ENCODE measurements at places on chromosomes 7 and 10.

- DNase-seq = no peak
Measured at GRCh38 chr7:137873524-137873923, 26.8 kb upstream of the DGKI start.

- no peak for DNase-seq
Measured at GRCh38 chr10:133314911-133315310, 6.2 kb downstream of the ZNF511 start.

- DNase-seq = no peak
Measured at GRCh38 chr7:947391-948210, 6.9 kb downstream of the ADAP1 start.

GRCh38 chr7:149883452-149883861 lies 9.7 kb downstream of the ATP6V0E2 start:
- DNase-seq = peak; percentile 52

- DNase-seq = no peak
Measured at GRCh38 chr10:117762819-117763172, 220.2 kb downstream of the EMX2 start.

- DNase-seq = no peak
Measured at GRCh38 chr7:29230871-29231345, 36.3 kb downstream of the CHN2 start.

DNA sequence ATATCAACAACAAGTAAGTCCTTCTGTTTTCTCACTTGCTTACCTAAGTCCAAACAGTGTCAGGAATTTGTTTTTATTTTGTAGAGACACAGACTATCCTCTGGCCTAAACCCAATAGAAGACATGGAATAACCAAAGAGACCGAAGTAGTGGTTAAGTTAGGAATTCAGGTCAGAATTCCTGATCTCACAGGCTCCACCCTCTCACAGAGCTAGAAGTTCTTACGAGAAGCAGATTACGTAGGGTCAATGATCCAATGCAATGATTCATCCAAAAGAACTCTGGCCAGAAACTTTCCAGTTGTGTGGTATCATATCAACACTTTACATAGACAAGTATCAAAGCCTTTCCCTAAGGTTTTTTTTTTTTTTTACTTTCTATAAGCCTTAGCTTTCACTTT lies 73.8 kb downstream of the IQUB start:
- no peak for DNase-seq

DNA sequence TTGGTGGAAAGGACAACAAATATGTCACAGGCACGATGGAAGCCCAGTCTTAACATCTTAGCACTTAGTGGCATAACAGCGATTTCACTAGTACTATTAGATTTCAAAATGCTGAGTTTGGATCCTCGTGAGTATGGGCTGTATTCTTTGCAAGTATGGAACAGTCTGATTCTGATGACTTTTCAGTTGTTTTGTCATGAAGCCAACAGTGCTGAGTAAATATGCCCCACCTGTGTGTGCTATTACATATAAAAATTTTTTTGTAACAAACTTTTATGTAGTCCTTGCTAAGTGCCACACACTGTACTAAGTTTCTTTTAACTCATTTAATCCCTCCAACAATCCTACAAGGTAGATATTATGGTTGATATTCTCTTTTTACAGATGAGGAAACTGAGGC lies 30.8 kb downstream of the MTURN start:
- DNase-seq = no peak

DNA sequence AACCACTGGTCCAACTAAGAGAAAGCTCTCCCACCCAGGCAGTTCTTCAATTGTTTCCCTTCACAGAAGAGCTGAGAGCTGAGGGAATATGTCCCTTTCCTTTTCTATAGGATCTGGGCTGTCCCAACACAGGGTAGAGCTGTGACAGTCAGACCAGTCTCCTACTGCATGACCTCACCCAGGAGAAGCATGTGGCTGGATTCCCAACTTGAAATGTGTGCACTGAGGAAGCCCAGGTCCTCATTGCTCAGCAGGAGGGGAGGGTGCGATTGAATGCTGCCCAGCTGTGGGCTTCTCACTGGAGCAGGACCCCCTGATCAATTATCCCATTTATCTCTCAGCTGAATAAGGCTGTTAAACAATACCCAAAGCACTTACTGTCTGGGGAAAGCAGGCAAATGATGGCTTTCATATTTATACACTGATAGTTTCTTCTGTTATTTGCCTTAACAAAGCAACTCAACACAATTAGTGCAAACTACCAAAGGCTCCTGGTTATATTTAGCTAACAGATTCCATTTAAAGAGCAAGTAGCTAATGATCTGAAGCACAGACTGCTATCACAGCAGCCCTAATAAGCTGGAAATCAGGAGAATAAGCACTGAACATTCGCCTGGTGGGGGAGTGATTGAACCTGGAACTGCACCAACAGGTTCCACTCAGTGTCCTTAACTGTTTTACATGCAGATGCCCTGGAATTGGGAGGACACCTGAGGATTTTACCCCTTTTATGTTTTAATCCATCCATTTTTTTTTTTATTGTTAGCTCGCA lies 508.8 kb downstream of the CCSER2 start:
- no peak for DNase-seq

DNA sequence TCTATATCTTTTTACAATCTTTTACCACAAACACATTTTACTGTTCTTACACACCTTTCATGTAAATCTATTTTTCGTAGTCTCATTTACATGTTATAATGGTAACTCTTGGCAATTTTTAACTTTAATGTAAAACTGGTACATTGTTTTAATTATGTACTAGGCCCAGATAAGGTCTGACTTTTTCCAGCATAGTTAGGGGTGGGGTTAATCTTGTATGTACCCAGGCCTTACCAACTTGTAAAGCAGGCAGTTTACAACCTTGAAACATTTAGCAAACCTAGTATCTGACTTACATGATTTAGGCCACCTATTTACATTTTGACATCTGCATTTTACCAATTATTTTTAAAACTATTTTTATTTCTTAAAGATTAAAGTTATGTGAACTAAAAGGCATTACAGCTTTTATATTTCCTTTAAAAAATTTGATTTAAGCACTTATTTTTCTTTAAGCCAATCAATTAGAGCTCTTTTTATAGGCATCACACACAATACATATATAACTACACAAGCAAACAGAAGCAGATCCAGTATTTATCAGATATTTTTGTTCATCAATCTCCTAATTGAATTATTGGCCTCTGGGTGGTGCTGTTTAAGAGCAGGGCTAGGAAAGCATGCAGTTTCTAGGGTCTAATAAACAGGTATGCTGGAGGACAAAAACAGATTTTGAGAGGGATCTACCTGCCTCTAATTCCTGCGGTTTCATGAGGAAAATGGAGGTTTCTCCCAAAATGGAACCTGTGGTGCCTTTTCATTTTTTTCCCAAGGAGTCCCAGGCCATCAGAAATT lies 19.7 kb upstream of the CROT start:
- no peak for DNase-seq

DNA sequence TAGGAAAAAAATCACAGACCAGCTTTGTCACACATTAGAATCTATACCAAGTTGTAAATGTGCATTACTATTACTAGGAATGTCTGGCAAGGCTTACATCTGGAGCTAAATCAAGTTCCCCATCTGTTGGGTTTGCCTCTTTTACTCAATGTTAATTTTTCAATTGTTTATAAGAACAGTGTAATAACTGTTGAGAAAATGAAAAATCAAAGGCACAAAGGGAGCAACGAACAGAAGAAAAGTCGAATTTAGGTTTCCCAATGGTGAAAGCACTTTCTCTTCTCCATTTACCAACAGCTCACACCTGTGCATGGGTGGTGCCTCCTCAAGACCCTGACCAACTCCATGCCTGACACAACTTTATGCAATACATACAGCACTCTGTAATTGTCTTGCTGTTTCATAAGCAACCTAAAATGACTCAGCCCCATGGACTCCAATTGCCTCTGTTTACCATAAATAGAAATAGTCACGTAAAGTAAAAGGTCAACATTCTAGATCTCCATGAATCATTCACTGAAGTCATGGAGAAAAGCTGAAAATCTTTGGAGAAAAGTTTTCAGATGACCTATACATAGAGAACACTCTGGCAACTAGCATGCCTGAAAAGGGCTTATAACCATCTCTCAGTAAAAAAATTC lies 95.5 kb upstream of the KCNIP2 start:
- no peak for DNase-seq

DNA sequence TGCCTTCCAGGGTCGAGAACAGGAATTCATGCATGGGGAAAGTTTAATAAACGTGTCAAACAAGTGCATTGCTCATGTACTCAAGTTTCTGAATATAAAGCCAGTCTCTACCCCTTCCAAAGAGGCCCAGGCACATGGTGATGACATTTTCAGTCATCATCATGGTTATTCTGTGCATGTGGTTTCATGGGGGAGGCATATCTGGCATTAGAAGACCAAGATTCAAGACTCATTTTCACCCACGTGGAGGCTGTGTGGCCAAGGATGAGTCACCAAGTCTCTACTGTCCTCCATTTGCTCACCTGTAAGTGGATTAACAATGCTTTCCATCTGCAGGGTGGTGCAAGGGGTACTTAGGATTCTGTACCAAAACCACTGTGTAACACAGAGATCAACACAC lies 34.0 kb upstream of the CNPY1 start:
- DNase-seq = no peak

DNA sequence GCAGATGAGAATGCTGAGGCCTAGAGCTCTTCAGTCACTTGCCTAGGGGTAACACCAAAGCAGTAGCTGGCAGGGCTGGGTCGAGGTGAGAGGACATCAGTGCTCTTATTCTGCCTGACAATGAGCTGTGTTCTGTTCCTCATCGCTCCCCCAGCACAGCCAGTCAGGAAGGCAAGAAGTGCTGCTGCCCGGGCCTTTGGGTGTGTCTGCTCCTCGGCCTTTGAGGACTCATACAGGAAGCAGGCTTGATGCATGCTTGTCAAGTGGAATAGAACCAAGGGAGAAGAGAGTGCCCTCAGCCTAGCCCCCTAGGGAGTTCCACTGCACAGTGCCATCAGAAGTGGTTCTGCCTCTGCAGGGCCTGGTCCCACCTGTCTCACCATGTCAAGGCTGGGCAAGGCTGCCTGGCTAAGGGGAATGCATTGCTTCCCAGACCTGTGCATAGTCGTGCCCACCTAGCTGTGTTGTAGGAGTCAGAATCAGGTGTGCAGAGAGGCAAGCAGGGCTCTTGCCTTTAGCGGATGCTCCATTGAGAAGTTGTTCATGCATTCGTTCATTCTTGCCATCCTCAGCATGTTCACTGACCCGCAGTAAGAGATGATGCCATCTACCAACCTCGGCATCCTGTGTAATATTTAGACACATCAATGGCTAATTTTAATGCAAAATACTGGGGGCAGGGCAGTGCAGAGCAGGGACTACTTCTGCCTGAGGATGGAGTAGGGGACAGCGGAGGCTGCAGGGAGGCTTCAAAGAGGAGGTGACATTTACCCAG lies 156.6 kb downstream of the RPS24 start:
- no peak for DNase-seq

- DNase-seq = no peak
Measured at GRCh38 chr10:103828587-103829197, 26.7 kb downstream of the SH3PXD2A start.

DNA sequence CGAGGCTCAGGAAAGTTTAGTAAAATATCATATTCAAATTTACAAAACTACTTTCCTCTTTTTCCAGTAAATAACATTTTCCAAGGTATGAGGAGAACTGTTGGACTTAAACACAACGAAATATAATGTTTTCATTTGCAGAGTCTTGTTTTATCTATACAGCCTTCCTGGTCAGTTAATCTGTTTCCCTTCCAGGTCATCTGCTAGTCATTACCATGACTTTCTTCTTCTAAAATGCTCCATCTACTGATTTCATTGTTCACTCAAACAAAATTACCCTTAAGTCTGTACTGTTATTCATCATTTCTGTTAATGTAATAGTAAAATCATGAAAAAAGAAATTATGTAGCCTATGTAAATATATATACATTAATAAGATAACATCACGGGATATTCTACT lies 69.8 kb downstream of the GNAI1 start:
- DNase-seq = no peak

DNA sequence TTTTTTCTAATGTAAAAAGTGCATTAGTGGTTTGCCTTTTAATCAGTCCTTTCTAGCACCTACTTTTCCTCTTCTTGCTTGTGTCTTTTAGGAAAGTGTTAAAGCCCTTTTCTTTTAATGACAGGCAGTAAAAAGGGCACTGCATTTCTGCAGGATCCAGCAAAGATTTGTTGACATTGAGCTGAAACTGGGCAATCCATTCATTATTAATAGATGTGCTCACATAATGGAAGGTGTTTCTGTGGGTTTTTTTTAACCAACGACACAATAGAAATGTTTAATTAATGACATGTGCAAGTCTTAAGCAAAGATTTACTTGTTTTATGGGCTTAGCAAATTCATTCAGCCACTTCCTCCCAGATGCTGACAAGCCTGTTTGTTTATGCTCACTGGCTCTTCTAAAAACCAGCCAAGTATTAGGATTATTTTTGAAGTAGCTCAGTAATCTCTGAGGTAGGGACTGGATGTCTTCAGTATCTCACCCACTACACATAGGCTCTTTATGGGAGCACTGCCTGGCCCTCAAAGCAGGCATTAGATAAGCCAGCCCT lies 1201.1 kb downstream of the SORCS1 start:
- no peak for DNase-seq

DNA sequence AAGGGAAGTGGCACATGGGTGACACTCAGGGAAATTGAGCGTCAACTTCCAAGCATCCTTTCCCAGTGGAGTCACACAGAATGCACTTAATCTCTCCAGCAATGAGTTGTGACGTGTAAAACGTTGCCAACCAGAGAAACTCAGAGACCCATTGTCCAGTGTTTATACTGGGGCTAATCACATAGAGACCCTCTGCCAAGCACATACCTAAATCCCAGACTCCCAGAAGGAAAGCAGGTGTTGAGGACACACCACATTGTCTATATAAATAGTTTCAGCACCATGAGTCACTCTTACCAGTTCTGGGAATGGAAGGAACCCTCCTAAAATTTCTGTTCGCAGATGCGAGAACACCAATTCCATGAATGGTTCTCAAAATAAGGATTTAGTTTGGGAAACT lies 76.4 kb upstream of the BET1 start:
- DNase-seq = no peak

GRCh38 chr10:91683975-91684374 lies 51.1 kb upstream of the PPP1R3C start:
- DNase-seq = no peak

- DNase-seq = no peak
Measured at GRCh38 chr10:18681971-18682411, 22.8 kb downstream of the ARL5B start.

DNA sequence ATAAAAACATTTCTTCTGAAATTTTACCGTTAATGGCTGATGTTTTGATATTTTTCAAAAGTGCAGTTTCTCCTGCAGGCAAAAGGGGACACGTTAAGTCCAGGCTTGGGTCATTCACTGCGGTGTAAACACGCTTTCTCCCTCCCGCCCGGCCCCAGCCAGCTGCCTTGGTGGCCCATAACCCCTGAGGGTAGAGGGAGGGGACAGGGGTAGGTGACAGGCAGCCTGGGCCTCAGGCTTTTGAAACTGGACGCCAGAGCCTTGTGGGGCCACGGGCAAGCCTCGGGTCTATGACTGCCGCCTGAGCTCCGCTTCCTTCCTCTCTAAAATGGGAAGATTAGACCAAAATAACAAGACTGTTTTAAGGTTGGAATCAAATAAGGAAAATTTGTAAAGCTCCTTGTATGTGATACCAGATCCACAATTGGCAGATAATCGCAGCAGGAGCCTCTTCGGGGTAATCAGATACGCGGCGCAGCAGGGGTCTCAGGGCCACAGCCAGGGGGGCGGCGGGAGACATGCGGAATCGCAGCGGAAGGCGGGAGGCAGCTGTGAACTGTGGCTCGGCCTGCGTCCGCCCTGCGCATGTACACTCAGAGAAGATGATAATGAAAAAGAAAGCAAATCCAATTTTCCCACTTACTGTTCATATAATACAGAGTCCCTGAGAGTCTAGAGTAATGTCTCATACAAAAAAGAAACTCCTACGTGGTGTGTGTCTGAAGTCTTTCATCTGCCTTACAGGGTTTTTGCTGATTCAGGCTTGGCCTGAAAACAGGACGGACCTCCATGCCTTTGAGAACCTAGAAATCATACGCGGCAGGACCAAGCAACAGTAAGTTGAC lies 138.3 kb downstream of the EGFR start:
- no peak for DNase-seq
